ENCODE measurements at places on chromosomes 13 and 19.

- DNase-seq: no peak
Measured at GRCh38 chr13:41955605-41956004, 5.3 kb downstream of the VWA8 start.

DNA sequence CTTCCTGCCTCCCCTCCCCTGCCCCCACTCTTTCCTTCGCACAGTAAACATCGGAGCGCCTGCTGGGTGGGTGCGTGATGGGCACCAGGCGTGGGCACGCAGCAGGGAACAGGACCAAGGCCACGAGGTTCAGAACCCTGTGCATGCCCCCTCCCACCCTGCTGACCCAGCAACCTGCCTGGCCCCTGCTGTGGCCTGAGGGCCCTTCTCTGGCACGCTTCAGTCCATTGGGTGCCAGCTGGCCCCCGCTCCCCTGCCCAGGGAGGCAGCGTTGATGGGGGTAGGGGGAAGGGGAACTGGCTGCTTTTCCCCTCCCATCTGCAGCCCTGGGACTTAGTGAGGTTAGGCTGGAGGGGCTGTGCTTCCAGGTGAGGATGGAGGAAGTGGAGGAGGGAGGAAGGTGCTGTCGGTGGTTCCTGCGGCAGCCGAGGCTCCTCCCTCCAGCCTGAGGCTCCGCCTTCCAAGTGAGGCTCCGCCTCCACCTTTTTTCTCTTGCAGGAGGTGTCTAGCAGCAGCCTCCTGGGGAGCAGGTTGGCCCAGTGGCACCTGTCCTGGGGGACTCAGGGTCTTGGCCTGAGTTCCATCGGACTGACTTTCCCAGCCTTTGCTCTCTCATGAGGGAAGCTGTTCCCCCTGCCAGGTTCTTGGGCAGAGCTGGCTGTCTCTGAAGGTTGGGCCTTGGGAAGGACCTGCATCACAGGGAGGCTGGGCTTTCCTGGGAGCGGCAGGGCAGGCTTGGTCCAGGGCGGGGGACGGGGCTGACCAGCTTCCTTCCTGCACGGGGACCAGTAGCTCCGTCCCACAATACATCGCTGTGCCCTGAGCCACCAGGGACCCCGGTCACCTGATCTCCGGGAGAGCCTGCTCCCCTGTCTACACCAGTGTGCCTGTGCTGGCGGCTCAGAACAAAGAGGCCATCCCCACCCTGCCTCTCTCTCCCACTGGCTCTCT lies 7.3 kb downstream of the PIAS4 start:
- no peak for DNase-seq

GRCh38 chr19:15288146-15288963 lies 44.0 kb downstream of the BRD4 start:
- peak; percentile 89 for DNase-seq

GRCh38 chr13:89027694-89028306 lies 1356.6 kb downstream of the SLITRK5 start:
- DNase-seq: no peak

DNA sequence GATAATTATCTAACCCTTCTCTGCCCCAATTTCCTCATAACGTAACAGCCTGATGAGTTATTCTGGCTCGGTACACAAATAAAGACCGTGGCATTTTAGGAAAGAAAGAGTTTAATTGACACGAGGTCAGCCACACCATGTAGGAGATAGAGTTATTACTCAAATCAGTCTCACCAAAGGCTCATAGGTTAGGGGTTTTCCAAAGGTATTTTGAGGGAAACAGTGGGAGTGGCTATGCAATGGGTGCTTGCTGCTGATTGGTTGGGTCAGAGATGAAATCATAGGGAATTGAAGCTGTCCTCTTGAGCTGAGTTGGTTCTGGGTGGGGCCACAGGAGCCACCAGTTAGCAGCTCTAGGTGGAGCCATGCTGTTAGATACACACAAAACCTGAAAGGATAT lies 137.5 kb downstream of the FREM2 start:
- DNase-seq: no peak

DNA sequence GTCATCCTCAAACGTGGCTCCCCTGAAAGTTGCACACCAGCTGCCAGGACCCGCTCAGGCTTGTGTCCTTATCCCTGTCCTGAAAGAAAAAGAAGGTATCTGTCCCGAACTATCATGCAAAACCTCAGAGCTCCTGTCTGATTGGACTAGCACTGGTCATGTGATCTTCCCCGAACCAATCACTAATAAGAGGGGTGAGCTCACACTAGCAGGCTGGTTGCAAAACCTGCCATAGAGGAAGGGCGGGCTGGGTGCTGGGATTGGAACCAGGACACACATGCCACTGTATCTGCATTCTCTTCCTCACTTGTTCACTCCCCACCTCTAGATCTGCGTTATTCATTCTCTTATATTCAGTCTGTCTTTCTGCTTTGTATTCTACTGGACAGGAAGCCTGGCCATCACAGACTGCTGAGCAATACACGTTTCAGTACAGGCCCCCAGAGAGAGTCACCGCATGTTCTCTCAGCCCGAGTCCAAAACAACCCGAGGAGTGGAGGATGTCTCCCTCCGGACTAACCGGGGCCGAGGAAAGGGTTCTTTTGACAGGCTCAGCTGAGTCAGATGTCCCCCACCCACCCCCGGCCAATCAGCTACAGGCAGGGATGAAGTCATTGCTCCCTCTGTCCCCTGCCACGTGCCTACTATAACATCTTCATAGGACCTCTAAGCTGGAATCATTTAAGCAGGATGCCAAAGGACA lies 97.7 kb downstream of the SIPA1L3 start:
- peak; percentile 93 for DNase-seq

DNA sequence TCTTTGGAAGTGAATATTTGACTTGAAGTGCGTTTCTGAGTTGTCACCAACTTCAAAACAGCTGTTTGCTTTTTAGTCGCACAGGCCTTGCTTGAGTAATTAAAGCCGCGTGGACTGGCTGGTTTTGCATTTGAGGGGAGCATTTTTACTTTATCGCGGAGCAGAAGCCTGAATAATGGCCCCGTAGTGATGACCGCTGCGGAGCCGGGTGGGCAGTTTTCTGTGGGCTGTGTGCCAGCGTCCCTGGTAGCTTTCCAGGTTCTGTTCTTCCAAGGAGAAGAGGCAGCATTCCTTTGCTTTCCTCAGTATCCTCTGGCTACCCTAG lies 1.1 kb downstream of the NAA16 start:
- DNase-seq: no peak

DNA sequence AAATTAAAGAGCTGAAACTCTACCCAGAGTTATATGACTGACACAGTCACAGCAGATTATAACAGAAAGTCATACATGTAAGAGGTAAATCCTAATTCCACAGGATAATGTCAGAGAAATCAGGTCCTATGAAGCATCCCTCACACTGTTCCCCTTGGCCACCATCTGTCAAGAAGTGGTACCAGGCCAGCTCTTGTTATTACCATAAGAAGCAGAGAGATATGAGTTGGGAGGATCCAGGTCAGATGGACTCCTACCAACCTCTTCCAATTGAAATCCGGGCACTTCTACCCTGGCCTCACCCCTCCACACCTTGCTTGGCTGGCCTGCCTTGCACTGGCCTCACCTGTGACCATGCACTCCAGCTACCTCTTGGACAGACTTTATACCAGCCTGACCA lies 353.2 kb downstream of the DNAJC15 start:
- DNase-seq: no peak

DNA sequence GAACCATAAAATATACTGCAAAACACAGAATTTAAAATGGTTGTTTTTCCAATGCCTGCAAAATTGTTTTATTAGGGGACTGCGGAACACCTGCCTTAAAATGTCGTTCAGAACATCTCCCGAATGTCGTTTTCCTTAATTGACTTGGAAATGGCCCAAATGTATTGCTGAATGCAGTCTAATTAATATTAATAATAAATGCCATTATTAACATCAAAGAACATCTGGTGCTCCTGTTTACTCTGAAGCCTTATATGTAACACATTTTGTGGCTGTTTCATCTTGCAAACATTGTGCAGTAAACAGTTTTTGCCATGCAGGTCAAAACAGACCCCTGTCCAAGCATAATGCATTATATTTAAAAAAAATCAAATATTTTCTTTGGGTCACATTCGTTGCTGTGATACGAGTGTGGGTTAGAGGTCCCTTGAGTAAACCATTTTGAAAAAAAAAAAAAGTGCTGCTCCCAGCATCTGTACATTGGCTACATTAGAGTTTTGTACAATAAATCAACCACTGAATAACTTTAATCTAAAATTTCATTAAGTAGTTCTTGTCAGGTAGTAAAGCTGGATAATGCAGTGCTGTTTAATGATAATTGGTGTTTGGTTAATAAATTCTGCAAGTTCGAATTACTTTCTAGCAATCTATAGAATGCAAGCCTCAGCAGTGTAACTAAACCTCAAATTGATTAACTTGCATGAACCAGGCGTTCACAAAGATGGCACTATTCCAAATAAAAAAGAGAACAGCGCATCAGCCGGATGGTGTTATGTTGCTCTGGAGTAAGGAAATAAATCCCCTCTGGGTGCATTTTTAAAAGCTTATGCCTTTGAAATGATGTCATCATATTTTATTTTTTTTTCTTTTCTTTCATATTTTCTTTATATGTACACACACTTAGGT lies 140.2 kb downstream of the ZNF536 start:
- no peak for DNase-seq

GRCh38 chr13:26227166-26227971 lies 5.3 kb upstream of the RNF6 start:
- no peak for DNase-seq

DNA sequence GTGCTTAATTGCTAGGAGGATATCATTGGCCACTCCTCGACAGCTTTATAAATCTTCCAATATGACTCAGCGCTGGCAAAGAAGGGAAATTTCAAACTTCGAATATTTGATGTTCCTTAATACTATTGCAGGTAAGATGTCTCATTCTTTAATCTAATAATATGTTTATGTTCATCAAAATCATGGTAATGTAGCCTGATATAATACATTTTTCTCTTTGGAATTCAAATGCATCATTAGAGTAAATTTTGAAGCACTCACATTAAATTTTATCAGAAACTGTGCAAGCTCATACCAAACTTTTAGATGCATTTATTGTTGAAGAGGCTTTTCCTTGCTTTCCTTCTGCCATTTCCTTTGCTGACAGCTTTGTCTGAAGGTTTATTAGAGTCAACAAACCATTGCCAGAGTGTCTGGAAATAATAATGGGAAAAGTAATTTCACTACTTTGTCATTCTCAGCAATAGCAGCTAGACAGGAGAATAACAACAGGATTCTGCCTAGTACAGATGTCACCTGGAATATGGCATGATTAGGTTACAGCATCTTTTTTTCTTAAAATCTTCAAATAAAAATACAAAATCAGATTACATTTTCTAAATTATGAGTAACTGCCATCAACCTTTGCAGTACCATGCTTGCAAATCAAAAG lies 78.6 kb upstream of the MAB21L1 start:
- DNase-seq: no peak

GRCh38 chr13:94192431-94192975 lies 287.0 kb downstream of the DCT start:
- no peak for DNase-seq

DNA sequence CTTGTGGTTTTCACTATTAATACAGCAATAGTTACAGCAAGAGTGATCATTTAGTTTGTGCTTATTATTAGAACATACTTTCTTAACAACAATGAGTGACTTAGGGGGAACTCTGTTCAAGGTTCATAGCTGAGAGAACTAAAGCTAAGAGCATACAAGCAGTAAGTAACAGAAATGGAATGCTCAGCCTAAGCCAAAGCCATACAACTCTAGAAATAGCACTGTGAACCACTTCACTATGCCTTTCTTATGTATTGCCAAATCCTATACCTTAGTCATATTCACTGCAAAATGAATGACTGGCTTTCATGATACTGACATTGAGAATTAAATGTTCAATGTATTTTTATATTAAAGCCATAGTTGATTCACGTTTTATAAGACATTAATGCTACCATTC lies 599.7 kb upstream of the SLITRK1 start:
- no peak for DNase-seq

DNA sequence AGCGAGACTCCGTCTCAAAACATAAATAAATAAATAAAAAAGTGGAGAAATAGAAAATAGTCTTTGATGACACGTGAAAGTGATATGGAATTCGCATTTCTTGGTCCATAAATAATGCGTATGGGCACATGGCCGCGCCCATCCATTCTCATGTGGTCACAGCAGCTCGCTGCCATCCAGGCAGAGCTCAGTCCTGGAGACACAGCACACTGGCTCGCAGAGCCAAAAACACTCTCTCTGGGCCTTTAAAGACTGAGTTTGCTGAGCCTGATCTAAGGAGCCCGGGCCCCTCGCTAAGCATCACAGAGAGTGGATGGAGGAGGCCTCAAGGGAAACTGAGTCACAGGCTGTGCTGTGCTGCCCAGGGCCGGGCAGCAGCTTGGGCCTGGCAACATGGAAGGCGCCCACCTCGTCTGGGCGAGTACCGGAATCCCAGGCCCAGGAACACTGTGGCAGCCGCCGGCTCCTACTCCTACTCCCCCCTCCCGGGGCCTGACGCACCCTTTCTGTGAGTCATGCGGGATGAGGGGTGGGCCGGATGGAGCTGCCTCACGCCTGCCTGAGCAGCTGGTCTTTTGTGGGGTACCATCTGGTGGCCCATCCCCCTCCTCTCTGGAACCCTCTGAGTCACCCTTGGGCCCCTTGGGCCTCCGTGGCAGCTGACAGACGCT lies 28.9 kb upstream of the CACTIN start:
- no peak for DNase-seq

DNA sequence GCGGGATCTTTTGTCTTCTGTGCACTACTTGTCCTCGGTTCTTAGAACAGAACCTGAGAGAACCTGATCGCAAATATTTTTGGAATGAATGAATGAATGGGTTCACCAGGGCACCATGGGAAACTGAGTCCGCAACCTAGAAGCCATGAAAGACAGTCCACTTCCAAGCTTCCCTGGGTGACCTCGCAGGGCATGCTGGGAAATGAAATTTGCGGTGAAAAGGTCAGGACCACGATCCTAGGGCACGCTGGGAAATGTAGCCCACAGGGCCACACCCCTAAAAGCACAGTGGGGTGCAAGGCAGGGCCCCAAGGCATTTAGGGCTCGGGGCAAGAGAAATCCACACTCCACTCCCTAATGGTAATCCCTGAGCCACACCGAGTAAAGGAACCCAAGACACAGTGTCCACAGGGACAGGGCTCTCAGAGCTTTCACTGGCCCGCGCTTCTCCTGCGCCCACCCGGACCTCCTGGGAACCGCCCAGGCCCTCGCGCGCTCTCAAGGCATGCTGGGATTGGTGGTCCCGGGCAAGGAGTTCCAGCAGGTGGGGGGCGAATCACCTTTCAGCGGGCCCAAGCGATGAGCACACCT lies 1.1 kb upstream of the PPP1R12C start:
- DNase-seq: peak; percentile 56

DNA sequence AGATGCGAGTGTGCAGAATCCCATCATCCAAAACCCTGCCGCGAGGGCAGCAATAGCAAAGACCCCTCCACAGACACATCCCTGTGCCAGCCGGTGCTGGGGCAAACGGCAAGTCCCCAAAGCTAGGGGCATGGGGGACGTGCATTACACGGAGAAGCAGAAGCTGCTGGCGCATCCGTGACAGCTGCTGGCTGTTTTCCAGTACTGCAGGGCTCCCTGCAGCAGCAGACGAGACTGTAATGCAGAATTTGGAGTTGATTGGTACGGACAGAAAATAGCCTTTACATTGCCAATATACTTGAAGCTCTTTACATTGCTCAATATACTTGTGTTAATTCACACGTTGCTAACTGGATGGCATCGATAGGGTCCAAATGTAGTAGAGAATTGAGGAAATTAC lies 77.2 kb upstream of the TMTC4 start:
- no peak for DNase-seq

- DNase-seq: peak; percentile 53
Measured at GRCh38 chr13:20671789-20672188, 31.7 kb upstream of the IL17D start.
